ENCODE measurements at places on chromosomes 7 and 10.

DNA sequence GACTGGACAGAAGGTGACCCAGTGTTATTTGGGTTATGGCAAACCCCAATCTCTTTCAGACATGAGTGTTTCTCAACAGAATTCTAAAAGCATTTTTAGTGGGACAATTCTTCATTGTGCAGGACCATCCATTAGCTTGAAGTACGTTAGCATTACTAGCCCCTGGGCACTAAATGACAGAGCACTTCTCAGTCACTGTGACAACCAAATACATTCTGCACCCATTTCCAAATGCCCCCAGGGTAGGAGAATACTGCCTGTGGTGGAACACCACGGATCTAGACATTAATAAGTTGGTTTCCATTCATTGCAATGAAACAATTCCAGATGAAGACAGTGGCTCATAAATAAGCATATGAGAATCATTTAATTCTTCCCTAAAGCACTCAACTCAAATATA is 102.4 kb upstream of the FRMD4A start:
- no peak for DNase-seq

DNA sequence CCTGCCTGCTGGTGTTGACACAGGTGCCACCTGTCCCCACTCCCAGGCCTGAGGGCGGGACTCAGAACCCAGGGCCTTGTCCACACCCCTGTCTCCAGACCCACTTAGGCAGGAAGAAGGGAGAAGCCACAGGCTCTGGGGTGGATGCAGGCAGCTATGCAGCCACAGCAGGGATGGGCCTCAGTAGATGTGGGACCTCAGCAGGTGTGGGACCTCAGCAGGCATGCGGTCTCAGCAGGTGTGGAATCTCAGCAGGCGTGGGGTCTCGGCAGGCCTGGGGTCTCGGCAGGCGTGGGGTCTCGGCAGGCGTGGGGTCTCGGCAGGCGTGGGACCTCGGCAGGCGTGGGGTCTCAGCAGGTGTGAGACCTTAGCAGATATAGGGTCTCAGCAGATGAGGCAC is 118.0 kb upstream of the PITRM1 start:
- no peak for DNase-seq

GRCh38 chr7:102300643-102301221 is 14.1 kb downstream of the SH2B2 start:
- DNase-seq, result no peak

DNA sequence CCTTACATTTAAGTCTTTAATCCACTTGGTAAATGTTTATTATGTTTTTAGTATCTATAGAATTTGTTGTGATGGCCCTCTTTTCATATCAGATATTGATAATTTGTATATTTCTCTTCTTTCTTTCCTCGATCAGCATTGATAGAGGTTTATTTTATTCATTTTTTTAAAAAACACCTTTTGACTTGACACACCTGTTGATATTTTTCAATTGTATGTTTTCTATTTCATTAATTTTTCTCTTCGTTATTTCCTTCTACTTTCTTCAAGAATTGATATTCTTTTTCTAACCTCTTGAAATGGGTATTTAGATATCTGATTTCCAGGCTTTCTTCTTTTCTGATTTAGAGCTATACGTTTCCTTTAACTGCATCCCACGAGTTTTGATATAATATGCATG is 50.9 kb downstream of the BTBD16 start:
- no peak for DNase-seq

GRCh38 chr7:22452142-22452959 is 47.6 kb downstream of the STEAP1B start:
- DNase-seq, result no peak

Data from stimulated activated CD4-positive, alpha-beta T cell treated with anti-CD3 and anti-CD28 coated beads, Interleukin-15, amount 100 ng/mL, for 1 hour (primary cell).